CD4-positive, alpha-beta memory T cell (primary cell): ENCODE measurements at places on chromosomes 13 and 19. TPM values are rescaled to one million over a fixed set of nuclear protein-coding genes. Genes with fewer than 3 reads are reported as not detected.
A peak's percentile ranks its signal among the peaks of the same experiment; 100 is the strongest.

DNA sequence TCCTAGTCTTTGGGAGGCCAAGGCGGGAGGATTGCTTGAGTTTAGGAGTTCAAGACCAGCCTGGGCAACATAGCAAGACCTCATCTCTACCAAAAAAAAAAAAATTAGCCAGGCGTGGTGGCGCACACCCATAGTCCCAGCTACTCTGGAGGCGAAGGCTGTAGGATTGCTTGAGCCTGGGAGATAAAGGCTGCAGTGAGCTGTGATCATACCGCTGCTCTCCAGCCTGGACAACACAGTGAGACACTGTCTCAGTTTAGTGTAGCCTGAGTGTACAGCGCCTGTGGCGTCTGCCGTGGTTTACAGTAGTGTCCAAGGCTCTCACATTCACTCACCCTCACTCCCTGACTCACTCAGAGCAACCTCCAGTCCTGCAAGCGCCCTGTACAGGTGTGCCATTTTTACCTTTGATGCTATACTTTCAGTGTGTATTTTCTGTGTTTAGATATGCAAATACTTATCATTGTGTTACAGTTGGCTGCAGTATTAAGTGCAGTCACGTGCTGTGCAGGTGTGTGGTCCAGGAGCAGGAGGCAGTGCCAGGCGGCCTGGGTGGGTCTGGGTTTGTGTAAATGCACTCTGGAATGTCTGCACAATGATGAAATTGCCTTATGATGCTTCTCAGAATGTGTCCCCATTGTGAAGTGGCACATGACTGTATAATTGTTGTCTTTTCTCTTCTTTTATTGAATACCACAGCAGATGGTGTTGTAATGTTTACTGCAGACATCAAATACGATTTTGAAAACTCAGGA is 36.1 kb upstream of the DCUN1D2 start:
- no peak for DNase-seq

DNA sequence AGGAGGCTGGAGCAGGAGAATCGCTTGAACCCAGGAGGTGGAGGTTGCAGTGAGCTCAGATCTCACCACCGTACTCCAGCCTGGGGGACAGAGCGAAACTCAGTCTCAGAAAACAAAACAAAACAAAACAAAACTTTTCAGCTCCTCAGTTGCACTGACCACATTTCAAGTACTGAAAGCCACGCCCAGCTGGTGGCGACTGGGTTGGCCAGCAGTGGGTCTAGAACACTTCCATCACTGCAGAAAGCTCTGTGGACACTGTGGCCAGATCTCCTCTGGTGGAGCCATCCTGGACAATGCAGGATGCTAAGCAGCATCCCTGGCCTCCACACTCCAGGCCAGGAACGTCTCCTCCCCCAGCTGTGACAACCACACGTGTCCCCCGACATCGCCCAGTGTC is 21.1 kb downstream of the TLE2 start:
- no peak for DNase-seq

GRCh38 chr13:71056581-71056980 is 810.4 kb downstream of the DACH1 start:
- no peak for DNase-seq

Gene POGLUT2
- total RNA-seq, result 1.3 TPM

DNA sequence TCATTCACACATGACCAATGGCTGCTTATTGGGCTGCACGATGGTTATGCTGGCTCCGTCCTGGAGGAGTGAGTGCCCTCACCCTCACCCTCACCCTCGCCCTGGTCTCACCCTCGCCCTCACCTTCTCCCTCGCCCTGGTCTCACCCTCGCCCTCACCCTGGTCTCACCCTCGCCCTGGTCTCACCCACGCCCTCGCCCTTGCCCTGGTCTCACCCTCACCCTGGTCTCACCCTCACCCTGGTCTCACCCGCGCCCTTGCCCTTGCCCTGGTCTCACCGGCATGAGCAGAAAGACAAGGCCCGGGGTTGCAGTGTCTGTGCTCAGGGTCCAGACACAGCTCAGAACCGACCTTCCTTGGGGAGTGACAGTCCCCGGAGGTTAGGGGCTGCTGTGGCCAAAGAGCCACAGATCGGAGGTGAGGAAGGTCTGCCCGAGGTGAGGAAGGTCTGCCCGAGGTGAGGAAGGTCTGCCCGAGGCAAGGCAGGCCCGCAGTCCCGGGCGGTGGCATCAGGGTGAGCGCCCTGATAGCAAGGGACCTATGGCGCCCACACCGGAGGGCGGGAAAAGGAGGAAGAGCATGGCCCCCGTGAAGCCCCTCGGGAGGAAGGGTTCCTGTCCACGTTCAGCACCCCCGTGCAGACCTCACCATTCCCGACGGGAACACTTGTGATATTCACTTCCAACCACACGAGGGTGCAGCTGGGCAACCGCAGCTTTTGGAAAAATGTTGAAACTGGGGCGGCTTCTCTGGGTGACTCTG is 65.6 kb downstream of the MCF2L start:
- DNase-seq, result no peak

Gene CATSPERD
- total RNA-seq, result not detected

DNA sequence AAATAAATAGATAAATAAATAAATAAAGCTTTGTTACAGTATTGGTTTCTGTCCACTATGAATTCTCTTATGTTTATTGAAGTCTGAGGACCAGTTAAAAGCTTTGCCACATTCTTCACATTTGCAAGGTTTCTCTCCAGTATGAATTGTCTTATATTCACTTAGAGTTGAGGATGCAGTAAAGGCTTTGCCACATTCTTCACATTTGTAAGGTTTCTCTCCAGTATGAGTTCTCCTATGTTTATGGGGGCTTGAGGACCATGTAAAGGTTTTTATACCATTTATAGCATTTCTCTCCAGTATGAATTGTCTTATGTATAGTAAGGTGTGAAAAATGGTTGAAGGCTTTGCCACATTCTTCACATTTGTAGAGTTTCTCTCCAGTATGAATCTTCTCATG is 168.3 kb downstream of the ZNF737 start:
- DNase-seq, result no peak

Gene ZNF491
- total RNA-seq, result 2.0 TPM

- peak; percentile 28 for DNase-seq
Measured at GRCh38 chr19:30666301-30666803, 294.2 kb downstream of the ZNF536 start.

Gene ZNF320
- 15.6 TPM for total RNA-seq

- DNase-seq, result no peak
Measured at GRCh38 chr13:38871275-38871674, 119.4 kb downstream of the STOML3 start.

- DNase-seq, result no peak
Measured at GRCh38 chr19:2059422-2060201, 8.6 kb upstream of the MKNK2 start.

GRCh38 chr19:39419003-39419402 is 6.5 kb downstream of the PLEKHG2 start:
- no peak for DNase-seq

DNA sequence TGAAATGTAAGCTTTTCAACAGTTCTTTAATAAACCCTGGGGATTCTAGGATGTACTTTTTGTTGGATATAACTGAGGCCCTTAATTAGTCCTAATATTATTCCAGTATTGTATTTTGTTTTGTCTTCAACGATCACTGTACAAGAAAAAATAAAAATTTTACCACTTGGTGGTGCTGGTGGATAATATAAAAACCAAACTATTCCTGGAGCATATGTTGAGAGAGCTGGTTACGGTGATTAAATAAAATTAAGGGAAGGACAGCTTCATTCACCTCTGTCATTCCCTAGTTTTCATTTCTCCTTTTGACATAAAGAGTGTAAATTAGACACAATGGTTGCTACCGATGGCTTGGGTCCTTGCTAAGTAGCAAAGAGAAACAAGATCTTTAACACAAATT is 598.6 kb upstream of the PCDH20 start:
- no peak for DNase-seq

DNA sequence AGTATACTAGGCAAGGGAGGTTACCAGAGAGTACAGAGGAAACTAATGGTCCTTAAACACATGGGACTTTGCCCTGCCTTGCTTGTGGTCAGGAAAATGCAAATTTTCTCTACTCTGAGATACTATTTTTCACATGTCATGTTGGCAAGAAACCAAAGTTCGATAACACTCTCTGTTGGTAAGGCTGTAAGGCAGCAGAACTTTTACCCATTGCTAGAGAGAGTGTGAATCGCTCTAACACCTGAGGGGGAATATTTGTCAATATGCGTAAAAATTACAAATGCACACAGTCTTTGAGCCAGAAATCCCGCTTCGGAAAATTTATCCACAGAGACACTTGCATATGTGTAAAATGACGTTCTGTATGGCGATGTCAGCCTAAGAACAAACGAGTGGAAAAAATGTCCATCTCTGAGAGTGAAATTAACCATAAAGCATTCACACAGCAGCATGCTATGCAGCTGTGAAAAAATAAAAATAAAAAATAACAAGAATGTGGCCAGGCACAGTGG is 9.5 kb upstream of the RFX1 start:
- no peak for DNase-seq

GRCh38 chr19:3405261-3405653 is 38.9 kb downstream of the NFIC start:
- no peak for DNase-seq
